Stimulated activated naive CD8-positive, alpha-beta T cell treated with anti-CD3 and anti-CD28 coated beads, Interleukin-15, Interleukin-2, amounts not matched to agents 100 U/mL and 50 U/mL, for 24 hours (primary cell): ENCODE measurements at places on chromosomes 3 and 15.

- no peak for DNase-seq
Measured at GRCh38 chr3:89268059-89268458, 160.6 kb downstream of the EPHA3 start.

DNA sequence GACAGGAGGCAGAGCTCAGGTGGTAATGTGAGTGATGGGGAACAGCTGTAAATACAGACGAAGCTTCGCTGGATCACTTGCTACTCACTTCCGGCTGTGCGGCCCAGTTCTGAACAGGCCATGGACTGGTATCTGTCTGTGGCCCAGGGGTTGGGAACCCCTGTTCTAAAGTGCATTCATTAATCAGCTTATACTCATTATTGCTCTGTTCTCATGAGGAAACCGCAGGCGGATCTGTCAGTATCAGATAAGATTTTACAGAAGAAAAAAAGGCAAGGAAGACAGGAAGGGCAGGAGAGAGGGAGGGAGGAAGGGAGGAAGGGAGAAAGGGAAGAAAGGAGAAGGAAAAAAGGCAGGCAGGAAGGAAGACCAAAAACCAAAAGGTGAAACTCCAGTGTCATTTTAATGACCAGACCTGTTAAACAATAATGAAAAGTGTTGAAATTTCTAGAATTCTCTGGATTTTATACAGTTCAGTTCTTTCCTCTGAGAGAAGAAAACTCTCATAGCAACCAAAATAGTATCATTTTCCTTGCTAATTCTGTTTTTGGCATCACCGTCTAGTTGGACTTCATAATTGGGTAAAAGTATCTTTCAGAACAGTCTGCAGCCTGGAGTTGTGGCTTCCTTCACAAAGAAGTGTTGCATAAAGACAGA lies 128.0 kb upstream of the PROK2 start:
- DNase-seq, result no peak

GRCh38 chr3:59919586-59919985 lies 869.8 kb upstream of the CFAP20DC start:
- no peak for DNase-seq

GRCh38 chr3:145429546-145429945 lies 731.4 kb downstream of the PLOD2 start:
- DNase-seq, result no peak

GRCh38 chr3:176032043-176032442 lies 1165.2 kb downstream of the TBL1XR1 start:
- DNase-seq, result no peak

DNA sequence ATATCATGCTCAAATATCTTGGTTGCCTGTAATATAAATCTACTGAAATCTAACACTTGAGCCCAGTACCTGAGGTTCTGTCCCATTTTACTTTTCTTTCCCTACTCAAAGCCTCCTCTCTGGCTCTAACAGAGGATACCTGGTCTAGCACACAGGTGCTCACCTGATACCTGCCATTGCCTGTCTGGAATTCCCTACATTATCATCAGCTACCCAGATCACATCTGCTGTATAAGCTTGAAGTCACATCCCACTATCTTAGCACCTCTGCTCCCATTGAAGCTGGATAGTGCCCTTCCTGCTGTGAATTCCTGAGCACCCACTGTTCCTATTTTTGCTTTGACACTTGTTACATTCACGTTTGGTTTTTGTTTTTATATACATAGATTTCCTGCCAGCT lies 30.5 kb downstream of the GYG1 start:
- no peak for DNase-seq

- DNase-seq, result no peak
Measured at GRCh38 chr3:158205994-158206393, 96.1 kb downstream of the RSRC1 start.

GRCh38 chr3:40465456-40465855 lies 8.3 kb downstream of the RPL14 start:
- no peak for DNase-seq

GRCh38 chr3:51964521-51964920 lies 2.7 kb downstream of the PCBP4 start:
- DNase-seq, result no peak

GRCh38 chr3:2078821-2079220 lies 19.8 kb upstream of the CNTN4 start:
- no peak for DNase-seq

GRCh38 chr3:134615743-134616142 lies 35.1 kb downstream of the KY start:
- no peak for DNase-seq
